Cortex of kidney (tissue), 1 donor: ENCODE measurements at places on chromosomes 7 and 10.

- no peak for DNase-seq
These were observed 272.7 kb downstream of the GFRA1 start for GRCh38 chr10:116000151-116000842.

DNA sequence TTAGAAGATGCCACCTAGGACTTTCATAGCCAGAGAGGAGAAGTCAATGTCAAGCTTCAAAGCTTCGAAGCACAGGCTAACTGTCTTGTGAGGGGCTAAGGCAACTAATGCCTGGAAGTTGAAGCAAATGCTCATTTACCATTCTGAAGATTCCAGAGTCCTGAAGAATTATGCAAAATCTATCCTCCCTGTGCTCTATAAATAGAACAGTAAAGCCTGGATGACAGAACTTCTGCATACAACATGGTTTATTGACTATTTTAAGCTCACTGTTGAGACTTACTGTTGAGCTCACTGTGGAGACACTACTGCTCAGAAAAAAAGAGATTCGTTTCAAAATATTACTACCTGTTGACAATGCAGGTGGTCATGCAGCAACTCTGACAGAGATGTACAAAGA lies 28.6 kb downstream of the TNS3 start:
- no peak for DNase-seq

DNA sequence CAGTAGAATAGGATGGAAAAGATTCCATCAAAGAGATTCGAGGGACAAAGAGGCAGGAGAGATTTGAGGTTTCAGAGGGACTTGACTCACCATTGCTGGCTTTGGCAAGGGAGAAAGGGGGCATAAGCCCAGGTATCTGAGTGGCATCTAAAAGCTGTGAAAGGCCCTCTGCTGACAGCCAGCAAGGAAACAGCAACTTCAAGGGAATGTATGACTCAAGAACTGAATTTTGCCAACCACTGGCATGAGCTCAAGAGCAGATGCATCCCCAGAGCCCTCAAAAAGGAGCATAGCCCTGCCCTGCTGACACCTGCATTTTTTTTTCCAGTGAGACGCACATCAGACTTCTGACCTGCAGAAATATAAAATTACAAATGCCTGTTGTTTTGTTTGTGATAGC lies 19.6 kb upstream of the ADAM12 start:
- no peak for DNase-seq

DNA sequence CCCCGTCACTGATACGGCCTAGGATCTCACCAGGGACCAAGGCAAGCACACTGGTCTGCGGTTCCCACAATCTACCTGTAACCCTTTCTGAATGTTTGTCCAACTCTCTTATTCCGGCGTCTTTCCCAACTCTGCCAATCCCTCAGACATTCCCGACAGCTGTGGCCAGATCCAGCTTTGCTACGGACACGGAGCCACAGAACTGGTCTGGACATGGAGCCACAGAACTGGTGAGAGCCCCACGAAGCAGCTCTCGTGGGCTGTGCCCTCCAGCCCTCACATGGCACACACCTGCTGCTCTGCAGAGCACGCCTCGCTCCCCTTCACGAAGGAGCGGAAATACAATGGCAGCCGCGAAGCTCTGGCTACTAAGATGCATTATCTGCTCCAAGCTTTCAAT lies 376.8 kb downstream of the DNAJB6 start:
- no peak for DNase-seq
